Left hindlimb (tissue), 1 donor: ENCODE measurements at places on chromosomes 16 and 17.

GRCh38 chr17:47696717-47697642, 3.0 kb downstream of the TBKBP1 start:
- no peak for DNase-seq

- no peak for DNase-seq
Observed at GRCh38 chr17:3526491-3526890, 31.1 kb downstream of the TRPV3 start.

DNA sequence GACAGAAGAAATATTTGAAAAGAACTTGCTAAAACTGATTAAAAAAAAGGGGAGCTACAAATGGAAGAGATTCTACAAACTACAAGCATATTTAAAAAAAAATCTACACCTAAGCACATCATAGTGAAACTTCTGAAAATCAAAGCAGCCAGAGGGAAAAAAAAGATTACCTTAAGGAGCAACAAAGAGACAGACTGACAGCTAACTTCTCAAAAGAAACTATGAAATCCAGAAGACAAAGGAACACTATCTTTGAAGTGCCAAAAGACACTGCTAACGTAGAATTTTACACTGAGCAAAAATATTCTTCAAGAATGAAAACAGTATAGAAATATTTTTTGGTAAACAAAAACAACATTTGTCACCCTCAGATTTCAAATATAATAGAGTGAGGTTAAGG, 151.2 kb downstream of the MYO1D start:
- DNase-seq, result no peak

DNA sequence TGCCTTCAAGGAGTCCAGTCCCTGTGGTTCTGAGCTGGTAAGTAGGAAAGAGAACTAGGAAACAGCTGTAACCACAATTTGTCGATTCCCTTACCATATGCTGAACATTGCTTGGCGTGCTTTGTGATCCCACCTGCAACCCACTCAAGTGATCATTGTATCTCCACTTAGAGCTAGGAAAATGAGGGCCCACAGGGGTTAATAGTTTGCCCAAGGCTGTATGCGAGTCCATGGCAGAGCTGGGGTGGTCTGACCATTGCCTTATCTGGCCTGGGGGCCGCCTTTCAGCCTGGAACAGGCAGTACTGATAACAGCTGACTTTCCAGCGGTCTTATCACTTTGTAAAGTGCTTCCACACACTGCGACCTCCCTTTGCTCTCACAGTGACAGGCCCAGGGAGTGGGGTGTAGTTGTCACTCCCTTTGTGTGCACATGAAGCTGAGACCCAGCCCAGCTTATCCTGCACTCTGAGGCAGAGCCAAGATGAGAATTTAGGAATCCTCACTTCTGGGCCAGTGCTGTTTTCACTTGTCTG, 9.8 kb downstream of the MYL4 start:
- DNase-seq, result no peak
